Cortex of kidney (tissue), 1 donor: ENCODE measurements at places on chromosomes 7 and 10.

DNA sequence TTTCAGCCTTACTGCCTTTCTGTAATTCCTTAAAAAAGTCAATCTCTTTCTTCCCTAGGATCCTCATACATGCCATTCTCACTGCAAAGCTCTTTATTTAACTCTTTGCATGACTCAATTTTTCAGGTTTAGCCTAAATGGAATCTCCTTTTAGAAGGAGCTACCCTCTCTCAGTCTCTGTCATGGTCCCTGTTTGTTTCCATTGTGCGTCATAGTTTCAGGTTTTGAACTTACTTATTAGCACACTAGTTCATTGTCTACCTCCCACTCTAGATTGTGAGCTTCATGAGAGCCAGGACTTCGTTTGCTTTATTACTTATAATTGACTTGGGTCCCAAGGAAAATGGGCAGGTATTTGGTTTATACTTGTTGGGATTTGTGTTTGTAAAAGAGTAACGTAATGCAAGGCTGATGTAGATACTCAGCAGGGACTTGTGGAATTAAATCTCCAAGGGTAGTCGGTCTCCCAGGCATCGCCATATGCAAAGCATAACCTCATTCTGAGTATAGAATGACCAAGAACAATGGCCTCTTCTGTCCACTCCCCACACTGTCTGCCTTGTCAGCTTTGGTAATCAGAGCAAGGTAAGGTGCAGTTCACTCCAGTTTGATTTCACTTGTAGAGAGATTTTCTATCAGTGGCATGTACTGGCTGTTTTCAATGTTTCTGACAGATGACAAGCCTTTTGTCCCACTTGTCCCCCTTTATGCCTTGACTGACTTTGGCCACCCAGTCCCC lies 252.0 kb downstream of the SORCS3 start:
- no peak for DNase-seq

DNA sequence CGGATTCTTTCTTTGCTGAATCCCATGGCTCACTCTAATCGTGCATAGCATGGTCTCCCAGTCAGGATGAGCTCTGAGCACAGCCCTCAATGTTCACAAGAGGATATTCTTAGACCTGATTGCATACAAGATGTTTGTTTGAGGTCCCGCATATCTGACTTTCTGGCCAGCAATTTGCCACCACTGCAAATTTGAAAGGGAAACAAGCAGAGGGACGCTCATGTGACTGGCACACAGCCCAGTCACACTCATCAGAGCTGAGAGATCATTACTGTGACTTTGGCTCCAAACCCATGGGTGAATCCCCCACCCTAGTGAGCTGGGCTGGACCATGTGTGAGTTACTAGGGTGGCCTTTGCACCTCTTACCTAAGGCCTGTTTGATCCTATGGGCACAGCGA lies 9.9 kb downstream of the TAS2R41 start:
- DNase-seq, result no peak

GRCh38 chr7:73831834-73832651 lies 1.2 kb downstream of the CLDN4 start:
- no peak for DNase-seq

DNA sequence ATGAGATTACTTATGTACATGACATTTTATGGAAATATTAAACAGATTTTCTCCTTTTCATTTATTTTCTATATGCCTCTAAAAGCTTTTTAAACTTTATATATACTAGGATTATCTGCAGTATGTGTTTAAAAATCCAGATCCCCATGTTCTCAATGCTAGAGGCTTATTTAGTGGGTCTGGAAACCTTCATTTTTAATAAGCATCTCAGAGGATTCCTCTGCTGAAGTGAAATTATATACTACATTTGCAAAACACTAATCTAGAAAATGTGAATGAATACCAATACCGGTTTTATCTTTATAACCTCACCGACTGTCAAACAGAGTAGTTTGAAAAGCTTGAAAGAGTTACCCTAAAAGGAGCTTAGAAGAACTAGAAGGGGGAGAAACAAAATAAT lies 863.8 kb upstream of the ZWINT start:
- no peak for DNase-seq

DNA sequence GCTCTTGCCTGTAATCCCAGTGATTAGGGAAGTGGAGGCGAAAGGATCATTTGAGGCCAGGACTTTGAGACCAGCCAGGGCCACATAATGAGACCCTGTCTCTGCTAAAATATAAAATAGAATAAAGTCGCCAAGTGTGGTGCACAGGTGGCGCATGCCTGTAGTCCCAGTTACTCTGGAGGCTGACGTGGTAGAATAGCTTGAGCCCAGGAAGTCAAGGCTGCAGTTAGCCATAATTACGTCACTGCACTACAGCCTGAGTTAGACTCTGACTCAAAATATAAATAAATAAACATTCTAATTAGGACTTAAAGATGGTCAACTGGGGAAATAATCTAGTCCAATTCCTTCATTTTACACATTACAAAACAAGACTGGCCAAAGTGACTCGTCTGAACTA lies 768 bp downstream of the CHCHD2 start:
- no peak for DNase-seq

- no peak for DNase-seq
These were observed 15.5 kb upstream of the PTPRN2 start for GRCh38 chr7:158602905-158603772.
